Endothelial cell of umbilical vein (primary cell): ENCODE measurements at places on chromosomes 1 and 21. TPM values are rescaled to one million over a fixed set of nuclear protein-coding genes. Genes with fewer than 3 reads are reported as not detected.

TMPRSS15 gene
- not detected in 2 replicates for total RNA-seq

CBS gene
- 64.5 and 92.9 TPM in 2 replicates for total RNA-seq

LEFTY1 gene
- total RNA-seq, result not detected in 2 replicates

SPRR1B gene
- not detected in 2 replicates for total RNA-seq
